ENCODE measurements at places on chromosomes 3 and 15.
A peak's percentile ranks its signal among the peaks of the same experiment; 100 is the strongest.

GRCh38 chr15:92418864-92419263 lies 25.2 kb downstream of the ST8SIA2 start:
- no peak for DNase-seq

GRCh38 chr3:195410546-195410945 lies 32.3 kb downstream of the ACAP2 start:
- no peak for DNase-seq

GRCh38 chr3:155069729-155070128 lies 10.4 kb upstream of the MME start:
- no peak for DNase-seq

DNA sequence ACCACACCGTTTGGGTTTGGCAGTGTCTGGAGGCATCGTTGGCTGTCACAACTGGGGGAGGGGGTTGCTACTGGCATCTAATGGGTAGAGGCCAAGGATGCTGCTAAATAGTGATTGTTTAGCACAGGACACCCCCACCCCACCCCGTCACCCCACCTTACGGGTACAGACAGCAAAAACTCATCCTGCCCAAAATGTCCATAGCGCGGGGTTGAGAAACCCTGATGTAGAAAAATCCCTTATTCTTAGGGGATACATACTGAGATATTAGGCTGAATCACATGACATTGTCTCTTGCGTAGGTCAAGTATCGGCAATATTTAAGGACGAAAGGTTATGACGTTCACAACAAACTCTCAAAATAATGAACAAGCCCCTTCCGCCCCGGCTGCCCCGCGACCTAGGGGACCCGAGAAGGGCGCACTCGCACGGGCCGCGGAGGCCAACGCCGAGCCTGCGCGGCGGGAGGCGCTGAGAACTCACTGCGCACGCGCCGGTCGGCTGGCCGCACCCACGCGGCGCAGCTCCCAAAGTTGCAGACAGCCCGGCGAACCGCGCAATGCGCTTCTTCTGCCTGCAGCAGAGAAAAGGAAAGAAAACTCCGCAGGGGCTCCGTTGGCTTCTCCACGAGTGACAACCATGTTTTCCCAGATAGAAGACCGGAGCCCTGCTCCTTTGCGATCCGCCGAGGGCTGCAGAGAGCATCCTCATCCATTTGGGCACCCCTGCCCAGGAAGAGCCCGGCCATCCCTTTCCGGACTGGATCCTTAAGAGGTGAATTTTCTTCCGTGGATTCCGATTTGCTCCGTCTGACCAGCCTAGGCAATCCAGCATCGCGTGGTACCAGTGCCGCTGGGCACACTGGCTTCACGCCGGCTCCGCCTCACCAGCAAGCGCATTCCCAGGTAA lies 136.8 kb upstream of the CCDC54 start:
- peak; percentile 51 for DNase-seq

DNA sequence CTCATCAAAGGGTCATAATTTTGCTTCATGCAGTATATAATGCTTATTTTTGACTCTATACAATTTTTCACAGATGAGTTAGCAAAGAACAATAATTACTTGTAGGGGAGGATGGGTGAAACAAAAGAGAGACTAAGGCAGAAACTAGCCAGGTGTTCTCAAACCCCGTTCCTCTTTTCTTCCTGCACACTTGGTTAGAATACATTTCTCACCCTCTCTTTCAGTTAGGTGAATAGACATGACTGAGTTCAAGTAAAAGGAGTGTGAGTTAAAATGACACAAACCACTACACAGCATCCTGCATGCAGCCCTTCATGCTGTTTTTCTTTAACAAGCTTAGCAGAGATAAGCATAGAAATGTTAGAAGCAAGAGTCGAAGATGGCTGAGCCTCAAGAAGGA lies 922.2 kb downstream of the TBL1XR1 start:
- no peak for DNase-seq

- no peak for DNase-seq
Measured at GRCh38 chr3:44984335-44984734, 8.3 kb downstream of the EXOSC7 start.

- no peak for DNase-seq
Measured at GRCh38 chr15:72724028-72724427, 38.0 kb downstream of the BBS4 start.

- no peak for DNase-seq
Measured at GRCh38 chr15:70420086-70420947, 322.6 kb upstream of the TLE3 start.

- no peak for DNase-seq
Measured at GRCh38 chr3:129419476-129419875, 9.0 kb downstream of the EFCAB12 start.

DNA sequence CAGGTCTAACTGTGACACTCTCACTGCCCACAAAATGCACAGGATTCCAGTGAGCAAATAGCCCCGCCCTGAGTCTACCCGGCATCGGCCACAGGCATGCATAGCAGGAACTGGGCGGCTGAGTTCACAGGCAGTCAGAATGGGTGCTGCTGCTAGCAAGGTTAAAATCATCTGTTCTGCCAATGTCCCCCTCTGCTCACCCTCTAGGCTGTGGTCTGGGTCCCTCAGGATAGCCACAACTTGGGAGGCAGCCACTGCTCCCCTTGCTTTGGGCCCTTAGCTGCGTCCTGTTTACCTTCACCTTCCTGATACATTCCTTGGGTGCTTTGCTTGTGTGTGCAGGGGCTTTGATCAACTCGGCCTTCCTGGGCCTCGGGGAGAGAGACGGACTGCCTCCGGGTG lies 232.9 kb upstream of the RGMA start:
- DNase-seq, result no peak

DNA sequence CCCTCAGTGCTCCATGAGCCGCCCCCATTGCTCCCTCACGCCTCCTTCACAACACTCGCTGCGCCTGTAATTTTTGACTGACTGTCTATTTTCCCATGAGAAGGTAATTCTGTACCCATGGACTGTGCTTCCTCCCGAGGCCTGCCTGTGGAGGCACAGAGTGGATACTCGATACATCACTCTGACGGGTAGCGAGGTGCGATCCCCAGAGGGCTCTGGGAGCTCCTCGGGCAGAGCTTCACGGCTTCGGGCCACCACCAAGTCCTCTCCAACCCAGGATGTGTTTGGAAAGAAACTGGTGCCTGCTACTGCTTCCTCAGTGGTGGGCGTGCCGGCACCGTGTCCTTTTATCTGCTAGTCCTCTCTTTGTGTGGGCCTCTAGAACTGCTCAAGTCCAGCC lies 108.6 kb upstream of the DLG1 start:
- DNase-seq, result no peak

- peak; percentile 42 for DNase-seq
Measured at GRCh38 chr15:60091157-60091556, 87.0 kb downstream of the FOXB1 start.

DNA sequence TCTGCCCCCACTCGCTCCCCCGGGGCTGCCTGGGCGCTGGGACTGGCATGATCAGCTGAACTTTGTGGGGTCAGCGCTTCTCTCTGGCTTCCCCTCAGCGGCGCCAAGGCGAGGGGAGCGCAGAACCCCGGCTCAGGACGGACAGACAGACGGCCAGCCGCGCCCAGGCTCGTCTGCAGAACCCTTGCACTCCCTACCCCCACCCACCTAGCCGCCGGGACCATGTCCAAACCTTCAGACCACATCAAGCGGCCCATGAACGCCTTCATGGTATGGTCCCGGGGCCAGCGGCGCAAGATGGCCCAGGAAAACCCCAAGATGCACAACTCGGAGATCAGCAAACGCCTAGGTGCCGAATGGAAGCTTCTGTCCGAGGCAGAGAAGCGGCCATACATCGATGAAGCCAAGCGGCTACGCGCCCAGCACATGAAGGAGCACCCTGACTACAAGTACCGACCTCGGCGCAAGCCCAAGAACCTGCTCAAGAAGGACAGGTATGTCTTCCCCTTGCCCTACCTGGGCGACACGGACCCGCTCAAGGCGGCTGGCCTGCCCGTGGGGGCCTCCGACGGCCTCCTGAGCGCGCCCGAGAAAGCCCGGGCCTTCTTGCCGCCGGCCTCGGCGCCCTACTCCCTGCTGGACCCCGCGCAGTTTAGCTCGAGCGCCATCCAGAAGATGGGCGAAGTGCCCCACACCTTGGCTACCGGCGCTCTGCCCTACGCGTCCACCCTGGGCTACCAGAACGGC lies 621 bp downstream of the SOX14 start:
- DNase-seq, result no peak

DNA sequence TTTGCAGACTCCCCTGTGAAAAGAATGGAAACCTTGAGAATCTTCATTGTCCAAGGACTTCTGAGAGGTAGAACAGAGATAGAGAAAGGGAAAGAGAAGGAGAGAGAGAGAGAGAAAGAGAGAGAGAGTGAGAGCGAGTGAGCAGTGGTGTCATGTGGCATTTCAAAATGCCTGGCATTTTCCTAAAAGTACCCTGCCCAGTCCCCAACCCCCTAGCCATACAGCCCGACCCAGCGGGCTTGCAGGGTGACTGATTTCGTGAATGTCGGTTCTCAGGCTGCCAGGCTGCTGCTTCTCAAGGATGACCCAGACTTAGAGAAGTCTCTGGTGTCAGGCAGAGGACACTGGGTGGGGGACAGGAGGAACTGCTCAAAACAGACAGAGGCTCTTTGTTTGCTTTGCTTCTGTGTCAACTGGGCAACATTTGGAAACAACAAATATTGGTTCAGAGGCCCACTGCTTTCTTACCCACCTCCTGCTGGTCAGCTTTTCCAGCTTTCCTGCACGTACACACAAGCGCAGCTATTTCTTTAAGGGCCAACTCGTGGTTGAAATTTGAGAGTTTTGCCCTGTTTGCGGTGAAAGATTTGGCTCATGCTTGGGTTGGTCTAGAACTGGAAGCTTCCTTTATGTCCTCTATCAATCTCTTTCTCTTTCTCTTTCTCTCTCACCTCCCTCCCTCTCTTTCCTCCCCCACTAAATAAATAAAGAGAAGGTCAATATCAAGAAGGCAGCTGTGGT lies 3.7 kb upstream of the TF start:
- DNase-seq, result no peak

GRCh38 chr3:86942206-86942605 lies 48.7 kb downstream of the VGLL3 start:
- DNase-seq, result no peak

DNA sequence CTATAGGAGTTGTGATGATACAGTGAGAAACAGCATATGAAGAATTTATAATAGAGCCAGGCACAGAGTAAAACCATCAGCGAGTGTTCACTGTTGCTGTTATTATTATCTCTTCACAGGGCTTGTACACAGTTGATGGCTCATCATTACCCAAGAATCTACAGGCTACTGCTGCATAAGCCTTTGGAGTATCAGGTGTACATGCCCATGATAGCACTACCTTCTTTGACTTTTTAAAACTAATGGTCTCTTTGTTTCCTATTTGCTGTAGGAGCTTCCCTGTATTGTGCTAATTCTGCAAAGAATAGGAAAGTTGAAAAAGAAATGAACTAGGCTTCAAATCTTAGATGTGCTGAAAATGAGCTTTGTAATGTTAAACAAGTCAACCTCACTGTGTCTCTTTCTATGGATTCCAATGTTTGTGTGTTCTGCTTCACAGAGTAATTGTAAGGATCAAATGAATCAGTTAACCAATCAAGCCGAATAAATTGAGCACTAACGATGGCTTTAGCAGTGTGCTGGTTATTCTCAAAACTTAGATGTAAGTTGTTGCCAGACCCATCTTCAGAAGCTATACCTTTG lies 138.8 kb downstream of the TUSC7 start:
- DNase-seq, result no peak

- DNase-seq, result no peak
Measured at GRCh38 chr15:67335534-67336222, 81.1 kb downstream of the IQCH start.

GRCh38 chr15:94576889-94577533 lies 345.6 kb downstream of the MCTP2 start:
- DNase-seq, result no peak

GRCh38 chr3:14407203-14407602 lies 4.8 kb downstream of the SLC6A6 start:
- DNase-seq, result no peak

GRCh38 chr3:17894434-17895060 lies 152.1 kb upstream of the TBC1D5 start:
- no peak for DNase-seq

DNA sequence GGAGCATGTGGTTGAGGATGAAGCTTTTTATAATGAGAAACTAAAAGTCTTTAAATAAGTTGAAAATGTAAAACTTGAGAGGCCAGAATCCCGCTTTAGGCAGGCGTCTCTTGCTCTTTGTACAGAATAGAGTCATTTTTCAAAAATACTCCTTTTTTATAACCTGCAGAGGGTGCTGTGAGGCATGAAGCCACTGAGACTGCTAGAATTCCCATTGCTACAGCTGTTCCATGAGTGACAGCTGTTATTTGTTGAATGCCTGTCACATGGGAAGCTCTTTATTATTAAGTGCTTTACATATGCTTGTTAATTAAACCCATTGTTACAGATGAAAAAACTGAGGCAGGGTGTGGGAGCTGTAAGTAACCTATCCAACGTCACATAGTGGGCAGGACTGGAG lies 18.5 kb downstream of the MINAR1 start:
- no peak for DNase-seq

DNA sequence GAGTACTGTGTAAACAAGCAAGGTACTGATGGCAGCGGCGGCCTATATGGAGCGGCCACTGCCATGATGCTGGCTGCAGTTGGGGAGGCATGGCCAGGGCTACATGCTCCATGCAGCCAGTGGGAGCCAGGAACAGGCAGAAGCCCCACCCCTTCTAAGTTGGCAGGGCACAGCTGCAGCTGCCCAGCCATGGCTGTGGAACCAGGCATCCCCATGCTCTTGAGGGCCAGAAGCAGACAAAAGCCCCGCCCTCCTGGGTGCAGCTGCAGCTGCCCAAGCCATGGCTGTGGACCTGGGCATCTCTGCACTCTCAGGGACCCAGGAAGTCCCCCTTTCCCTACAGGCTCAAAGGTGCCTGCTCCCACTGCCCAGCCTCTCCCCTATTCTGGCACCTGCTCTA lies 150.9 kb downstream of the FMN1 start:
- no peak for DNase-seq

GRCh38 chr15:80423215-80423614 lies 19.0 kb downstream of the ARNT2 start:
- no peak for DNase-seq

DNA sequence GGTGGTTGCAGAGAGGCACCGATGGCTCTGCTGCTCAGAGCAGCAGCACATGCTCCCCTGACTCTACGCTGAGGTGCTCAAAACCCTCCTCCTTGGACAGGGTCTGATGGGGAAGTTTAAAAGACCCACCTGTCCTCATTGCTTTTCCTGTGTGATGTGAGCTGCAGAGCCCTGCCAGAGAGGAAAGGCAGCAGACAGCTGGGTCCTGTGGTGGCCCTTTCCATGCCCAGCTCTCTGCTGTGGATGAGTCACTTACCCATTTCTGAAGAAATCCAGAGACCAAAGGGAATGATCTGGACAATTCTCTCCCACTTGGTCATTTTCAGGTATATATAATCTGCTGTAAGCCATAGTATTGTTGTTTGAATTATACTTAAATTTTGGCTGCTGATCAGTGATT lies 121.7 kb downstream of the CHDH start:
- DNase-seq, result no peak

- DNase-seq, result peak; percentile 72
Measured at GRCh38 chr3:148955544-148956346, 35.6 kb upstream of the GYG1 start.

DNA sequence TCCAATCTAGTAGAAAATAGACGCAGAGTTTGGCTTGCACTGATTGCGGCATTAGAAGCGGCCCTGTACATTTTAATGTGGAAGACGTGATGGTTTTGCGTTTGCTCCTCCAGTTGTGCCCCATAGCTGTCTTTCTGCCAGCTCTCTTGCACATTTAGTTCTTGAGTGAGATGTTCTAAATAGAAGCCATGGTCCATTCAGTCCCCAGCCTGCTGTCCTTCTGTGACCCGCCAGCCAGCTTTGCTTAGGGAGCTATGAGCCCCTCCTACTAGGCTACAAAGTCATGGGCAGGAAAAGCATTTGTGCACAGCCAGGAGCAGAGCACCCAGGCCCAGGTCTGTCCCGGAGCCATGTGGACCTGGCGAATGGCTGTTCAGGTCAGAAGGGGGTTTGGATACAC lies 50.3 kb downstream of the APBA2 start:
- no peak for DNase-seq
